Colonic mucosa (tissue), 4 donors: ENCODE measurements at places on chromosomes 1 and 21. TPM values are rescaled to one million over a fixed set of nuclear protein-coding genes. Genes with fewer than 3 reads are reported as not detected.
A peak's percentile ranks its signal among the peaks of the same experiment; 100 is the strongest.

KRTAP12-2 gene
- not detected for total RNA-seq

GRCh38 chr1:25484533-25484932 lies 53.8 kb downstream of the MACO1 start:
- no peaks in the 10 kb centered on the region for H3K27me3 ChIP-seq
- DNase-seq = no peak
- H3K27ac ChIP-seq = no peak overlapping the region
- peaks cover 2% of the 10 kb centered on the region for H3K36me3 ChIP-seq
- H3K4me1 ChIP-seq = no peaks in the 10 kb centered on the region

DNA sequence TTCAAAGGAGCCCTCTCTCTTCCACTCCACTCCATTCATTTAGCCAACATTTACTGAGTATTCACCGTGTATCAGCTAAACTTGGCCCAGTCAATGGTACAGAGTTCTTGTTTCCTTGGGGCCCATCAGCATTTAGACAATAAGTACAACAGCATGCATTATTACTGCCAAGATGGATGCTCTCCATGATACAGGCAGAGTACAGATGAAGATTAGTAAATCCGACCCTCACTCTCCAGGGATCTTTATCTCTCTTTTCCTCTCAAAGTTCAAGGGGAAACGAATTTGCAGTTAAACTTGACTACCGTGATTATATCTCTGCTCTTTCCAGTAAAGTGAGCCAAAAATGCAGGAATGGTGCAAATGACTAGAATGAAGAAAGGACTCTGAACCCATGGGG lies 184.6 kb upstream of the DUSP10 start:
- no peak overlapping the region for H3K27ac ChIP-seq
- H3K27me3 ChIP-seq = no peaks in the 10 kb centered on the region
- H3K36me3 ChIP-seq = no peaks in the 10 kb centered on the region
- H3K4me1 ChIP-seq = no peaks in the 10 kb centered on the region
- DNase-seq = no peak

RNU1-4 gene
- total RNA-seq = 2,517 TPM

SPRR5 gene
- total RNA-seq = not detected

- H3K36me3 ChIP-seq = no peaks in the 10 kb centered on the region
- DNase-seq = no peak
- H3K4me3 ChIP-seq = no peak overlapping the region
- no peak overlapping the region for H3K27ac ChIP-seq
Observed at GRCh38 chr21:43991447-43991991, 20.6 kb upstream of the TRAPPC10 start.

DNA sequence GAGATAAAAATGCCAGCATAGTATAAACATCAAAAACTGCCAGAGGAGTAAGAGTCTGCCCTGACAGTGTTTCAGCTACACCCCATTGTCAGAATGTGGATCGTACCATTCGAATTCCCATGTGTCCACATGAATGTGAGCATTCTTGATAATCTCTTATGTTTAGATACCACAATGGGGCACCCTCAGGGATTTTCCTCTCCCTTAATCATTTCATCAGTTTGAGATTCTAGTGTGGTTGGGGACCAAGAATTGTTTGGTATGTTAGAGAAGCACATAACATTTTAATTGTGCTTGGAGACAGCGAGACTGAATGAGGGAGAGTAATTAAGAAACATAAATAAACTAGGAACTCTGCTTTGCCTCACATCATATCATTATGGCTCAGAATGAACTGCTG lies 120.2 kb downstream of the ZC3H11B start:
- H3K4me1 ChIP-seq = no peaks in the 10 kb centered on the region
- H3K36me3 ChIP-seq = no peaks in the 10 kb centered on the region
- no peaks in the 10 kb centered on the region for H3K27me3 ChIP-seq
- H3K27ac ChIP-seq = no peak overlapping the region
- H3K4me3 ChIP-seq = no peak overlapping the region
- no peak for DNase-seq

- no peak overlapping the region for H3K27ac ChIP-seq
- DNase-seq = no peak
- peaks cover 6% of the 10 kb centered on the region for H3K27me3 ChIP-seq
Observed at GRCh38 chr1:29513357-29513756, 277.0 kb downstream of the PTPRU start.

DNA sequence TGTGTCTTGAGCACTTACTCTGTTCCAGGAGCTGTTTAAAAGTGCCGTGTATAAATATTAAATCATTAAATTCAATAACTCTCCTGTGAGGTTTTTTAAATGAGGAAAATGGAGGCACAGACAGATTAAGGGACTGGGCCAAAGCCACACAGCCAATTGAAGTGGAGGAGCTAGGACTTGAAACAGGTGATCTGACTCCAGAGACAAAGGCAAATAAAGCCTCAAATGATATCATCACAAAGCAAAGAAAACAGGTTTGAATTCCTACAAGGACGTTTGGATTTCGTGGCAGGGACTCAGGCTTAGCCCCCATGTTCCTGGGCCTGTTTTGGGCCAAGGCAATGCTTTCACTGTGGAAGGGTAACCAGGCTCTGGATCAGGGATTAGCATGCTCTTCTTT lies 45.2 kb upstream of the DMBX1 start:
- H3K4me3 ChIP-seq = no peak overlapping the region
- H3K27ac ChIP-seq = no peak overlapping the region
- no peaks in the 10 kb centered on the region for H3K4me1 ChIP-seq
- no peak for DNase-seq

DNA sequence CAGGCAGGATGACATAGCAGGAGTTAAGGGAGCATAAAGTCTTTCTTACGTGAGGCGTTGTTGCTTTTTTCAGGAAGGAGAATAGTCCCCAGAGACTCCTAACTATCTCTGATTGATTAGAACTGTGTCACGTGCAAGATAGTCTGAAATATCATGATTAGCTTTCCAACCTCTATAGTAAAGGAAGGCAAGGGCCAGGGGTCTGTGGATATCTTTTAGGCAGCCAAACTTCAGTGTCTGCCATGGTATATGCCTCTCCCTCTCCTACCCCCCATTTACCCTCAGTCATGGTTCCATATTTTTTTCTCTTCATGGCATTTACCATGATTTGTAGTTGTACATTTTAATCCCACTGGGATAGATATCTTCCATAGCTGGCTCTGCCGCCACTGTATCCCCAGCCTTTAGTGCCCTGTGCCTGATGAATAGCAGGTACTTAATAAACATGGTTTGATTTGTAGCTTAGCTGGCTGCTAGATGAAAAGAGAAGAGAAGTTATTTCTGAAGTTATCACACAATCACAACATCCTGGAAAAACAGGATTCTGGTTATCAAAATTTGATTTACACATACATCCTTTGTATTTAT lies 318.7 kb upstream of the ST6GALNAC5 start:
- no peaks in the 10 kb centered on the region for H3K36me3 ChIP-seq
- DNase-seq = no peak
- H3K4me3 ChIP-seq = no peak overlapping the region
- H3K27ac ChIP-seq = peak overlapping the region; percentile 11

DNA sequence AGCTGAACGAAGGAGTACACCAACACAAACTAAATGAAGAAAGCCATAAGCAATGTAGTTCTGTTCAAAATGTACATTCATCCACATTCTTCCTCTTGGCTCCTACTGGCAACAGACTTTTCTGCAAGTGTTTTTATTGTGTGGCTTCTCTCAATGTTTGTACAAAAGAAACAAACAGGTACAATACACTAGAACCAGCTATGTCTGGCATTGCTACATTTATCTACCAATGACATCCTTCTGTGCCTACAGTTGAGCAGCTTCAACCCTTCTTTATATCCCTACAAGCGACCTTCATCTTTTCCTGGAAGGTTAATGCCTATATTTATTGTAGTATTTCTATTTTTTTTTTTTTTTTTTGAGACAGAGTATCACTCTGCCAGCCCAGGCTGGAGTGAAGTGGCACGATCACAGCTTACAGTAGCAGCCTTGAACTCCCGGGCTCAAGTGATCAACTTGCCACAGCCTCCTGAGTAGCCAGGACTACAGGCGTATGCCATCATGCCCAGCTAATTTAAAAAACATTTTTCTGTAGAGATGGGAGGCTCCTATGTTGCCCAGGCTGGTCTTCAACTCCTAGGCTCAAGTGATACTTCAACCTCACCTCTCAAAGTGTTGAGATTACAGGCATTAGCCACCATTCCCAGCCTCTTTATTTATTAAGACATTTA lies 89.3 kb downstream of the ASH1L start:
- H3K36me3 ChIP-seq = no peaks in the 10 kb centered on the region
- no peaks in the 10 kb centered on the region for H3K4me1 ChIP-seq
- no peak for DNase-seq
- no peaks in the 10 kb centered on the region for H3K27me3 ChIP-seq

EYA3 gene
- 27.6 TPM for total RNA-seq

- no peak overlapping the region for H3K27ac ChIP-seq
- DNase-seq = no peak
- H3K27me3 ChIP-seq = no peaks in the 10 kb centered on the region
- H3K4me3 ChIP-seq = no peak overlapping the region
- no peaks in the 10 kb centered on the region for H3K36me3 ChIP-seq
Observed at GRCh38 chr1:109895720-109896504, 14.7 kb upstream of the CSF1 start.

TNFRSF14 gene
- total RNA-seq = 145 TPM

- H3K27ac ChIP-seq = no peak overlapping the region
- no peaks in the 10 kb centered on the region for H3K4me1 ChIP-seq
- H3K27me3 ChIP-seq = no peaks in the 10 kb centered on the region
- no peaks in the 10 kb centered on the region for H3K36me3 ChIP-seq
- no peak overlapping the region for H3K4me3 ChIP-seq
Observed at GRCh38 chr1:154479764-154480421, 22.1 kb upstream of the TDRD10 start.

- H3K36me3 ChIP-seq = no peaks in the 10 kb centered on the region
- H3K27ac ChIP-seq = no peak overlapping the region
- H3K4me3 ChIP-seq = no peak overlapping the region
- no peaks in the 10 kb centered on the region for H3K4me1 ChIP-seq
- no peak for DNase-seq
Observed at GRCh38 chr1:4086921-4087320, 186.8 kb upstream of the C1orf174 start.

DNA sequence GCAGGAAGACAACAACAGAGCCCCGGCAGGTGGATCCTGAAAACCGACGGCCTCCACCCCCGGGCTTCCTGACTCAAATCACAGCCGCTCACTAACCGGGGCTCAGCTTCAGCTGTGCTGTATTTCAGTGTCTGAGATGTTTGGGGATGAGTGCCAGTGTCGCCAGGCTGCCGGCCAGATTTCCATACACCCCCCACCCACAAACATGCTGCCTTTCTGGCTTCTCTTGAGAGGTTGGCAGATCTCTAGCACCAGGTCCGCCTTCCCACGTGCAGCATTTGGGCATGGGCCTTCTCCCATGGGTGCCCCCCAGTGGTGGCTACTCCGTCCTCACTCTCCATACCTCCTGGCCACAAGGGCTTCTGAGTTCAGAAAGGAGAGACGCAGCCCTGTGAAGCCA lies 34.8 kb downstream of the KCNAB2 start:
- H3K36me3 ChIP-seq = no peaks in the 10 kb centered on the region
- no peak overlapping the region for H3K4me3 ChIP-seq
- no peaks in the 10 kb centered on the region for H3K4me1 ChIP-seq
- DNase-seq = no peak

DNA sequence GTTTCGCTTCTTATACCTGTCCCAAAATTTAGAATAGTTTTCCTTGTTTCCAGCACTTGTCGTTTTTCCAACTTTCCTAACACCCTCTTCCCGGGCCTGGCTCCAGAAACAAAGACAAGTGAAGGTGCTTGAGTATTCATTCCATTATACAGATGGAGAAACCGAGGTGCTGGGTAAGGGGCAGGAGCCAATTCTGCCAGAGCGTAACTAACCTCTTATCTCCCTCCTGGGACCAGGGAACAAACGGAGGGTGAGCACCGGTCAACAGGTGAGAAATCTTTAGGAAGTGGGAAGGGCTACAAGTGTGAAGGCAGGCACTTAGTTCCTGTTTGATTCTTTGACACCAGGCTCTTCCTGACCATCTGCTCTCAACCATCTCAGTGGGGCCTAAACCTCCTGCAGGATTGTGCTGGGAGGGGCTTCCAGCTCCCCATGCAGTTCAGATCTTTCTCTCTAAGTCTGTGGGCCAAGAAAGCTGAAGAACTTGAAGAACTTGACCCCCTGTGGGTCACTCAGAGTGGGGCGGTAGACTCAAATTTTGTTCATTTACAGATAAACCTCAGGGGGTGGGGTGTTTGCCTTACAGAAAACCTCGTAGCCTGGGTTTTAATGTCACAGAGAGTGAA lies 8.7 kb downstream of the PLXNA2 start:
- H3K27ac ChIP-seq = peak overlapping the region; percentile 78
- H3K4me3 ChIP-seq = no peak overlapping the region
- H3K4me1 ChIP-seq = peaks cover 47% of the 10 kb centered on the region
- H3K36me3 ChIP-seq = no peaks in the 10 kb centered on the region
- DNase-seq = no peak
- H3K27me3 ChIP-seq = no peaks in the 10 kb centered on the region

PRELP gene
- 9.3 TPM for total RNA-seq
